ENCODE measurements at places on chromosomes 7 and 10. TPM values are rescaled to one million over a fixed set of nuclear protein-coding genes. Genes with fewer than 3 reads are reported as not detected.

The ANKRD1 gene
- total RNA-seq, result 0.83 TPM

The UNC5B gene
- 3.7 TPM for total RNA-seq

DNA sequence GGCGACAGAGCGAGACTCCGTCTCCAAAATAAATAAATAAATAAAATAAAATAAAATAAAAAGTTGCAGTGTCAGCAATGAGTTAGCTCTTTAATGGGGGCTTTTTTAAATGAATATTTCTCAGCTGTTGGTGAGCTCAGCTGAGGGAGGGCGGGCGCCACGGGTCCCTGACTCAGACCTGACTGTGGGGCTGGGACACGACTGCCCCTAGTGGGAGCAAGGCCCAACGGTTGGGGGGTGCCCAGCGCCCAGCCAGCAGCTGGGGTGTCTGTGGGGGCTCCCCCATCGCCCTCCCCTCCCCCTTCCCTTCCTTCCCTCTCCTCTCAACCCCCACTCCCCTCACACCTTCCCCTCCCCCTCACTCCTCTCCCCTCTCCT, 46.6 kb downstream of the PWWP2B start:
- no peak for DNase-seq

GRCh38 chr7:40077849-40078248, 56.6 kb downstream of the MPLKIP start:
- DNase-seq, result no peak

DNA sequence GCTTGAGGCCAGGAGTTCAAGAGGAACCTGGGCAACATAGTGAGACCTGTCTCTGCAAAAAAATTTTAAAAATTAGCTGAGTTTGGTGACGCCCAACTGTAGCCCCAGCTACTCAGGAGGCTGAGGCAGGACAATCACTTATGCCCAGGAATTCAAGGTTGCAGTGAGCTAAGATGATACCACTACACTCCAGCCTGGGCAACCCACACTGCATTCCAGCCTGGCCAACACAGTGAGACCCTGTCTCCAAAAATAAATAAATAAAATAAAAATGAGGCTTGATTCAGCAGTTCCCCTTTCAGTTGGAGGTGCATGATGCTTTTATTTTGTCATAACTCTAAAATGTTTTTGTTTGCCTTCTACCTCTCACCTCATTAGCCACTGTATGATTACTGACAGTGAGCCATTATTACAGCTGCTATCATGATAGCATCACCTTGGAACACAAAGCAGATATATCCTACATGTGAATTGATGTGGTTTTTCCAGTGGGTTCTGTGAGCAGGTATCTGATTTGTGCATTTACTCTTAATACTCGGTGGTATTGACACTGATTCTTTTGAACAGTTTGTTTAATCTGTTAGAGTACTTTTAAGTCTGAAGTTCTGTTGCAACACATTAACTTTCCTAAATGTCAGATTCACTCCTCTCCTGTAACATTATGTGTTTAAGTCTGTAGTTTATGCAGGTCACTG, 49.1 kb downstream of the ARID5B start:
- no peak for DNase-seq

DNA sequence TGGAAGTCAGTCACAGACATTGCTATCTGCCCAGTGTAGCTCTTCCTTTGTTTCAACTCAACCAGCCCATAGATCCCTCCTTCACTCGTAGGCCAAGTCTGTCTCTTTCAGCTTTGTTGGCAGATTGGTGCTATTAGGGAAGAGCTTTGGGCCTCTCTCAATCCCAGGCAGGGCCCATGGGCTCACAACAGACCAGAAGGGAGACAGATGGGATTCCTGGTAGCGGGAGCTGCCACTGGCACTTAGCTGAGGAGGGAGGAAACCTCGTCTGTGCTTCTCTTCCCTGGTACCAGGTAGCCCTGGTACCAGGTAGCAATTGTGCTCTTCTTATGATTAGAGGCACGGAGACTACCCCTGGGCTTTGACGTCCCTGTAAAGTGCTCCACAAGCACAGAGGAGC, 592.0 kb downstream of the TYW1 start:
- no peak for DNase-seq

DNA sequence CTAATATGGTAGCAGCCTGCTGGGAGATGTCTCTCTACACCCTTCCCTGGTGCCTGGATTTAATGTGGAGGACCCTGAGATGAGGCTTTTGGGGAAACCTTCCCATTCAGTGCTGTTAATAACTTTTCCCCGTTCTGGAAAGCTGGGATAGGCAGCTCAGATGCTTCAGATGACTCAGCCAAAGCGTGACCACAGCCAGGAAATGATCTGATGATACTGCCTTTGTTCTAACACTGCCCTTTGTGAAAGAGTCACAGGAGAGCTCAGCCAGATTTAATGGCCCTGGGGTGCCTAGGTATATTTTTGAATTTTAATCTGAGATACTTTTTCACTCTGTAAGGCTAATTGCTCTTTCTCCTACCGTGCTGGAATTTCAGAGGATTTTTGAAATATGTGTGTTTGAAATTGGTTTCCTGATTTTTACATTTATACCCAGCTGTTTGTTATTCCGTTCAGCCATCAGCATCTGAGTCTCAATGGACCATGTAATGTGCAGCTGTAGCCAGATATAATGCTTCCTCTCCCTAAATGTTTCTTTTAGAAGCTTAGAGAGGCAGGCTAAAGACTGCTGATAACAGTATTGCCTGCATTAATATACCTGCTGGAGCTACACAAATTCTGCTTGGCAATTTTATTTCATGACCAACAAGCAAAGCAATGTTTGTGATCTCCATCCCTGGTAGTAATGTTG, 17.8 kb downstream of the CELF2 start:
- no peak for DNase-seq

DNA sequence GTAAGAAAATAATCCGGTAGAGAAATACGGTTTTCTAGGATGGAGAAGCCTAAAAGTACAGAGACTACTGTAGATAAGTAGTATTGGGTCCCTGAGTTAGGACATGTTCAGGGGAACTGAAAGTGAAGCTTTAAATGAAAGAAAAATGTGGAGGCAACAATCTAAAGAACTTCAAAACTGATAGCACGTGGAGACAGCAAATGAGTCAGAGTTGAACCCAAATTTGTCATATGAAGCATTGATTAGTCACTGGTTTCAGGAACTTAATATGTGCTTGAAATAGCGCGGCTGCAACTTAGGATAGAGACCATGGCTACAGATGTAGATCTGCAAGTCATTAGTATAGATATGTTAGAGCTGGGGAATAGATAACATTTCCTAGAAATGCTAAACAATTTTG, 1138.6 kb upstream of the SORCS1 start:
- no peak for DNase-seq

DNA sequence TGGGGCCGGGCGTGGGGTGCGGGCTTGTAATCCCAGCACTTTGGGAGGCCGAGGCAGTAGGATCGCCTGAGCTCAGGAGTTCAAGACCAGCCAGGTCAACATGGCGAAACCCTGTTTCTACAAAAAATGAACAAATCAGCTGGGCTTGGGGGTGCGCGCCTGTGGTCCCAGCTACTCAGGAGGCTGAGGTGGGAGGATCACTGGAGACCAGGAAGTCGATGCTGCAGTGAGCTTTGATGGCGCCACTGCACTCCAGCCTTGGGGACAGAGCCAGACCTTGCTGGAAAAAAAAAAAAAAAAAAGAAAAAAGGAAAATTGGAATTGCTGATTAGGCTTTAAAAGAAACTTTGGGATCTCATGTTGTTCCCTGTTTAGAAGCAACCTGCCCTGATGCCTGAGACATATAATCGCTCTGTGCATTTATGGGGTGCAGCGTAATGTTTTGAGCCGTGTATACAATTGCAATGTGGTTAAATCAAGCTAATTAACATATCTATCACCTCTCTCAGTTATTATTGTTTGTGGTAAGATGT, 851 bp downstream of the AKR1E2 start:
- no peak for DNase-seq

All from esophagus muscularis mucosa (tissue), 4 donors.